ENCODE measurements at places on chromosomes 7 and 10.

DNA sequence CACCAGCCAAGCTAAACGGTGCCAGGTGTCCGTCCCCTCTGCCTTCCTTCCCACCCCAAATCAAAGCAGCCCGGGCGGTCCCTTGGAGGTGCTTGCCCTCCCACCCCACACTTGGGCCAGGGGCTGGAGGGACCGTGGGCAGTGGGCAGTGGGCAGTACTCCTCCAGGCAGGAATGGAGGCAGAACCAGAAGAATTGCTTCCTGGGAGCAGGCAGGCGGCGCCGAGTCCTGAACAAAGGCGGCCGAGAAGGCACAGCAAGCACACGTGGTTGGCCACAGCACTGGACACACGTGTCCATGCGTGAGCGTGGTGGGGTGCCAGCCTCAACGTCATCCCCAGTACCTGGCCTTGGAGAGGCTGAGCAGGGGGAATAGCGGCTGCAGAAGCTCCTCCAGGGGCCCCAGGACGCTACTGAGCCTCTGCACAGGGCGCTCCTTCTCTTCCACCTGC is 48.4 kb upstream of the NKX6-2 start:
- no peak for DNase-seq

GRCh38 chr7:6646465-6646864 is 9.3 kb downstream of the ZNF316 start:
- no peak for DNase-seq

DNA sequence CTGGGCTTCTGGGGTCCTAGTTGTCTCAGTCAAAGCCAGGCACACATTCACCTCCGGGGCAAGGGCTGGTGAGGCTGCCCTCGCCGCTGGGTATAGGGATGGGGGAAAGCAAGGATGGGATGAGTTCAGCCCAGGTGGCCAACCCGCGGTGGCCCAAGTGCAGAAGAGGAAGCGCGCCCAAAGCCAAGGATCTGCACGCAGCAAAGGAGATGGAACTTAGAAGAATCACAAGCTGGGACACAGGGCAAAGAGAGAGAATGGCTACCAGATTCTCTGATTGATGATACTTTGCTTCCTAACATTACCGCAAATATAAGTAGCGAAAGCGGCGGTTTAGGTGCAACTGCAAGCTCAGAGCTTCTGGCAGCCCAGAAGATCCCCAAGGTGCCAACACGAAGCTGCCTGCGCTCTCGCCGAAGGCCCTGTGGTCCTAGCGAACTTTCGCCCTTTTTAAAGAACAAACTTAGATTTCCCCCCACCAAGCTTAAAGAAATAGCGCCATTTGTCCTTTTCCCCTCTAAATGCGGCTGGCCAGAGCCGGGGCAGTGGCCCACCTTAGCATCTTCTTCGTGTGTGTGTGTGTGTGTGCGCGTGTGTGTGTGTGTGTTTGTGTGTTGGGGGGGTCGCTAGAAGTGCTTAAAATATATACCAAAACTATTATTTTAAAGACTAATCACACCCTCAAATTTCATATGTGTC is 927 bp upstream of the MKX start:
- DNase-seq, result no peak

GRCh38 chr10:78327778-78328591 is 294.3 kb downstream of the RPS24 start:
- no peak for DNase-seq

DNA sequence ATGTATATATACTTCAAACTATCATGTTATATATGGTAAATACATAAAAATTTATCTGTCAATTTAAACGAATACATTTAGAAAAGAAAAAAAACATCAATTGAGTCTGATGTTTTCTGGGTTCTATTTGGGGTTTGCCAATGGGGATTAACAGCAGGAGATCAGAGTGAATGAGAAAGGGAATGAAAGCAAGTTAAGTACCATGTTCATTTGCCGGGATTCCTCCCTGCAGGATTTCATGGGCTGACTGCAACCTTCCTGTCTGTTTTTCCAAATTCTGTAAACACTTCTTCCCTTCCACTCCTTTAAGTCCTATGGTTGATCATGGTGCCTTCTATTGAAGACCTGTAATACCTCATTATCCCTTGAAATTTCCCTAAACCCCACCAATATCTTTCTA is 33.9 kb upstream of the SEMA3A start:
- DNase-seq, result no peak

DNA sequence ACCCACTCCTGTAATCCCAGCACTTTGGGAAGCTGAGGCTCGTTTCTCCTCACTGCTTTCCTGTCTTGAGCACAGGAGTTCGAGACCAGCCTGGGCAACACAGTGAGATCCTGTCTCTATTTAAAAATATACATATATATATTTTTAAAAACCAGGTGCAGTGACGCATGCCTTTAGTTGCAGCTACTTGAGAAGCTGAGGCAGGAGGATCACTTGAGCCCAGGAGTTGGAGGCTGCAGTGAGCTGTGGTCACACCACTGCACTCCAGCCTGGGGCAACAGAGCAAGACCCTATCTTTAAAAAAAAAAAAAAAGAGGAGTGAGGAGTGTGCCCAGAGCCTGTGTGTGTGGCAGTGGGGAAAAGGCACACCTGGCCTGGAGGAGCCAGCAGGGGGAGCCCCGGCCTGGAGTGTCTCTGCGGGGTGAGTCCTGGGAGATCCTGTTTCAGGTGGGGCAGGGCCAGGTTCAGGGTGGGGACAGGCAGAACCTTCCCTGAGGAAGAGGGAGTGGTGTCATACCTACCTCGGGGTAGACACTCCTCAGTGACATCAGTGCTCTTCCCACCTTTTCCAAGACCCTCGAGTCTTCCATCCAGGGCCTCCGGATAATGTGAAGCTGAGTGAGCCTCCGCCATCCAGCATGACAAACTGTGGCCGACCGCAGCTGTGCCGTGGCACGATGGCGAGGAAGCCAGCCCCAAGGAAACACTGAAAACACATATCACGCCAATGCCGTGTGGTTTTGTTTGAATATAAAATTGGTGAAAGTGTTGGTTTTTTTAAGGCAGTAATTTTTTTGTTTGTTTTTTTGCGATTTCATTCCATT is 9.0 kb upstream of the ARPC1B start:
- DNase-seq, result peak; percentile 65

GRCh38 chr7:66100408-66101050 is 14.1 kb upstream of the CRCP start:
- no peak for DNase-seq

DNA sequence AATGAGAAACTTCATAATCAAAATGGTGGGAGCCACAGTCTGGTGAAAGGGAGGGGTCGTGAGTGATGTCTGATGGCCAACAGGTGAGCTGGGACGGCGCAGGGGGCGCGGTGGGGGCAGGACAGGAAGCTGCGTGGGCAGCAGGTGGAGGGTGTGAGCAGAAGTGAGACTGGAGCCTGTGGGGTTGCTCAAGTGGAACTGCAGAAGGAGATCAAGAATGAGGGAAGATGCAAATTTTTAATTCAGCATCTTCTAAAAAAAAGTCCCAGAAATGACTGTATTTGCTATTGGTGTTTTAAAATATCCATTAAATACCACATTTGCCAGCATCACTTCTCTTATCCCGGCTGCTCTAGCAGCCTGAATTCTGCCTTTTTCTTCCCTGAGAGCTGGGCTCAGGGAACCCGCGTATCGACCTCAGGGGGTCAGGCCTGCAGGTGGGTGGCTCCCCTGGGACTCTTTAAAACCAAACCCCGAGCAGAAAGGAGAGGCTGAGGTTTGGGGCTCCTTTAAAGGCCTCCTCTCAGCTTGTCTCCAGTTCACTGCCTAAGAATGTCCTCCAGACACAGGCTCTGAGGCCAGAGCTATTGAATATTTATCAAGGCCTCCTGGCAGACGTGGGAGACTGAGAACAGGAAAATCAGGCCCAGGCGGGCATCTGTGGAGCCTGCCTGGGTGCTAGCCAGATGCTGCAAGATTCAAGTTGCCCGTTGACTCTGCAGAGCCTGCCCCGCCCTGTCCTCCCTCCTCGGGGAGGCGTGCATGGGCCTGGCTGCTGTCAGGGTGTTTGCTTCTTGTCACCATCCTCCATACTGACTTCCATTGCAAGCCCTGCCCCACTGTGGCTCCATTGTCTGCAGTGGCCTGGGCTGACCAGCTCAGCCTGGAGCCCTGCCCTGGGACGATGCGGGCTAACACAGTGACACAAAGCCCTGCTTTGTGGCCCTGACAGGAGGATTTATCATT is 53.9 kb downstream of the SYPL1 start:
- DNase-seq, result no peak

- no peak for DNase-seq
These were observed 221.8 kb upstream of the TMEM72 start for GRCh38 chr10:44689368-44689767.

GRCh38 chr10:34728361-34728760 is 86.7 kb downstream of the PARD3 start:
- no peak for DNase-seq

DNA sequence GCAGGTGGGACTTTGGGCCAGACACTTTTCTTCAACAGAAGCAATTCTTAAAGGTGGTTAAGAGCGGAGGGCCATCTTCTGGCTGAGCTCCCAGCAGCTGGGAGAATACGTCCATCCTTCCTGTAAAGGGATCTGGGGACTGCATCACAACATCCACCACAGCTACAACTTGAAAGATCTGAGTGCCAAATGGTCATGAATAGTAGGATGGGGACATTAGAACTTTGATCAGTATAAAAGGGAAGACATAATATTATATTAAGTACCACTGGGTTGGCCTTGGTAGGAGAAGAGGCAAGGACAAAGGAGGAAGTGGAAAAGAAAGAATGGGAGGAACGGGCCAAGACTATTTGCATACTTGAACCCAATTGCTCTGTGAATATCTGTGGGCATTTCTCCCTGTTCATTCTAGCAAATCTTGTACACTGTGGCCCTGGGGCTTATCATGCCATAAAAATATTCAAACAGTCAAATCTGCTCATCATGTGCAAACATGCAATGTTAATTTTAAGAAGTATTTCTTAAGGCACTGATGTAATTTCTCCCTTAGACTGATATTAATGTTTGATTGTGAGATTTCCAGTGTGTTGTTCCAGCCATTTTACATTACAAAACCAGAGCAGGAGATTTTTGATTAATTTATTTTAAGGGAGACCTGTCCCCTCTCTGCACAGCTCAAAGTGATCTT is 65.5 kb upstream of the CREB5 start:
- no peak for DNase-seq

DNA sequence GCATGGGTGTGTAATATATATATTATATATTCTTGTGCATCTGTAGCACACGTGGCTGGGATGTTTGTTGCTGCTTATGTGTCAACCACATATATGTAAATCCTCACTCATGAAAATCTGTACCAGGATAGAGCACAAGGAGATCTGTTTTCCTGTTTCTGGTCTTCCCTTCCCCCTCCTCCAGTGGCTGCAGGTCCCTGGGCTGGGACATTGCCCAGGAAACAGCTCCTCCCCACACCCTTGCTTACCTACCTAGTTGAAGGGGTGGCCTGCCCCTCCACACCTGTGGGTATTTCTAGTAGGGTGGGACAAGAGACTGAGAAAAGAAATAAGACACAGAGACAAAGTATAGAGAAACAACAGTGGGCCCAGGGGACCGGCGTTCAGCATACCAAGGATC is 2.2 kb downstream of the SFXN3 start:
- no peak for DNase-seq

DNA sequence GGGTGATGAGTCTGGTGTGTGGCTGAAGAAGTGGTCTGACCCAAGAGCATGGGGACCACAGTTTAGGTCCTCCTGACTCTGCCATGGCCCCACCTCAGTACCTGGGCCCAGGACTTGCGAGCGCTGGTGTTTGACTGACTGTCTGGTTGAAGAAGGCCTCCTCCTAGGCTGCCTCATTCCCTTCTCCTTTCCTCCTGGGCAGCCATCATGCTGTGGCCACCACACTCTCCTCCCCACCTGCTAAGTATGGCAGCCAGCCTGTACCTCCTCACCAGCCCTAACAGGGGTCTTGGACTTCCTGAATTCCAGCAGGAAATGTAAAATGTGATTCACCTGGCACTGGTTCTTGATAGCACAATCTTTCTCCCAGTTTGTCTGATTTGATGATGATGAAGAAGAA is 156.8 kb upstream of the GPR26 start:
- DNase-seq, result no peak

GRCh38 chr7:45456747-45457524 is 117.2 kb upstream of the ADCY1 start:
- no peak for DNase-seq

DNA sequence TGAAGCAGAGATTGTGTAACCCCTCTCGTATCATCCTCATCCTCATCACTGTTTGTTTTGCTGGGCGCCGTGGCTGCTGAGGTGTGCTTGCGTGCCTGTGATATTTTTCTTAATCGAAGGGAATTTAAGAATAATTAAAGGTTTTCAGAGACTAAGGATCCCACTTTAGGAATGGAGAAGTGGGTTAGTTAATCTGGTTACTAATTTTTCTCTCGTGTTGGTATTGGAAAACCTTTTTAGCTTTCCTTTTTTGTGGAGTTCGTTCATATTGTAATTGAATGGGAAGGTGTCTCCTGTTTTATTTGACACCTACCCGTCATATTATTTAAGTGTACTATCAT is 1.3 kb downstream of the UBN2 start:
- DNase-seq, result no peak

GRCh38 chr7:100493476-100494264 is 9.9 kb downstream of the NYAP1 start:
- DNase-seq, result peak; percentile 53

GRCh38 chr10:6056411-6057135 is 5.6 kb downstream of the IL2RA start:
- no peak for DNase-seq

GRCh38 chr10:8360365-8360764 is 305.9 kb downstream of the GATA3 start:
- peak; percentile 28 for DNase-seq

- no peak for DNase-seq
These were observed 16.1 kb downstream of the DYDC2 start for GRCh38 chr10:80372675-80373074.

- peak; percentile 7 for DNase-seq
These were observed 5.9 kb upstream of the LGI1 start for GRCh38 chr10:93751832-93752231.

DNA sequence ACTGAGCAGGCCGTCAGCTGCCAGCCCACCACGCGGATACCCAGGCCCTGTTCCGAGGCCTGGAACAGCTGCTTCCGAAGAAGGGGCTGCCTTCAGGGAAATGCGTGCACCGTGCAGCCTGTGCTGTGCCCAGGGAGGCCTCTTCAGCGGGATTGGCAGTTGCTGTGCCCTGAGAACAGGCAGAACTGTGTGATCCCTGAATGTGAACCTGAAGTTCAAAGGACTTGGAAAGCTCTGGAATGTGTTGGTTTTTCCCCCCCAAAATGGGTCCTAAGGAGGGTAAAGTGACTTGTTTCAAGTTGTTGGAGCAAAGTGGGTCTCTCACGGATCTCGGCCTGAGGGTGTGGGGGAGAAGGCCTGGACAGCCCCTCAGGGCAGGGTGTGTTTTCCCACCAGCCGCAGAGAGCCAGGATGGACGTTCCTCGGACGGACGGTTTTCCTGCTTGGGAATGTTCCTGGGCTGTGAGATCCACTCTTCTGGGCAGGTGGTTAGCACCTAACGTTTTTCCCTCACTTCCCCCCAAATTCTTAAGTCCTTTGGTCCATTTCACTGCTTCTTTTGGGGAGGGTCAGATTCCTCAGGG is 2.1 kb downstream of the SPRN start:
- DNase-seq, result no peak

DNA sequence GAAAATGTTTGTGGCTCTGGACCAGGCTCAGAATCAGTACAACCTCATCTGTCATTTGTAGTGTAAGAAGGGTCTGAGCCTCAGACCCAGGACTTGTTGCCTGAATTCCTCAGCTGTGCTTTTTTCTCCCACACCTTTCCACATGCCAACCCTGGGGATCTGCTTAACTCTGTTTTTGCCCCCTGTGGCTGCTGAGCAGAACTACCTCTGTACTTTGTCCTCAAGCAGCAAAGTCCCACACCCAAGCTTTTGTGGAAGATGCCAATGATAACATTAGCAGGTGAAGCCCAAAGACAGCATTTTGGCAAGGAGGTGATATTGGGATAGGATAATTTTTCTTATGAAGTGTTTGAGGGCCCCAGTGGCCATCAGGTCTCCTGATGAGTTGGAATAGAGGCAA is 5.8 kb upstream of the CYP2C18 start:
- DNase-seq, result no peak
